ENCODE measurements at places on chromosomes 12 and 14. TPM values are rescaled to one million over a fixed set of nuclear protein-coding genes. Genes with fewer than 3 reads are reported as not detected.

DNA sequence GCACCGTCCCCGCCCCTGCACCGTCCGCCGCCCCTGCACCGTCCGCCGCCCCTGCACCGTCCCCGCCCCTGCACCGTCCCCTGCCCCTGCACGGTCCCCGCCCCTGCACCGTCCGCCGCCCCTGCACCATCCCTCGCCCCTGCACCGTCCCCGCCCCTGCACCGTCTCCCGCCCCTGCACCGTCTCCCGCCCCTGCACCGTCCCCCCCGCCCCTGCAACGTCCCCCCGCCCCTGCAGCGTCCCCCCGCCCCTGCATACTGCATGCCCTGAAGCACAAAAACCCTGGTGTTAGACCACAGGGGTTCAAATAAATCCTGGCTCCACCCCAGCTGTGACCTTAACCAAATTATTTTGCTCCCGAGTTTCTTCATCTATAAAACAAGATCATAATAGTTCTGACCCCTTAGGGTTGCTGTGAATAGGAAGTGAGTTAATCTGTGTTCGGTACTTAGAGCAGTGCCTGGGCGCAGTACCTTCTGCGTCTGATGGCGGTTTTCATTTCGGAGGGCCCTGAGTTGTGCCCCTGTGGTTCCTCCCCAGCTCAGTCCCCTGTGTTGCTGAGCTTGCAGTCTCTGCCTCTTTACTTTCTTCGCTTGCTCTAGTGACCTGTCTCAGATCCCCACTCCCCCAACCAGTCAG, 38.1 kb downstream of the ESRRB start:
- peak; percentile 27 for DNase-seq

DNA sequence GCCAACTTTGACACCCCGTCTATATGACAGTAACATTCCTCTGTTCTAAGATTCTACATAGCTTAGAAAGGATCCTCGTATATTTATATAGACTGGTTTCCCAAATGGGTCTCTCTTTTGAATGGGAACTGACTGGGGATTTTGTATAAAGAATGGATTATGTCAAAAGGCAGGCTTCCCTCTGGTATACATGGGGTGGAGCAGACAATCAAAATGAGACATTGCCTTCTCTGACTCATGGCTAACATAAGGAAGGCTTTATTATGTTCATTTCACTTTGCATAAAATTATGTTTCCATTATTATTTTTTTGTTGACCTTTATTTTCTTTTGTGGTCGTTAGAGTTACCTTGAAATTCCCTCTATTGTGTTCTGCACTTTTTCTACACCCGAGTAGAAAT, 211.1 kb downstream of the ALG10B start:
- DNase-seq = no peak

DNA sequence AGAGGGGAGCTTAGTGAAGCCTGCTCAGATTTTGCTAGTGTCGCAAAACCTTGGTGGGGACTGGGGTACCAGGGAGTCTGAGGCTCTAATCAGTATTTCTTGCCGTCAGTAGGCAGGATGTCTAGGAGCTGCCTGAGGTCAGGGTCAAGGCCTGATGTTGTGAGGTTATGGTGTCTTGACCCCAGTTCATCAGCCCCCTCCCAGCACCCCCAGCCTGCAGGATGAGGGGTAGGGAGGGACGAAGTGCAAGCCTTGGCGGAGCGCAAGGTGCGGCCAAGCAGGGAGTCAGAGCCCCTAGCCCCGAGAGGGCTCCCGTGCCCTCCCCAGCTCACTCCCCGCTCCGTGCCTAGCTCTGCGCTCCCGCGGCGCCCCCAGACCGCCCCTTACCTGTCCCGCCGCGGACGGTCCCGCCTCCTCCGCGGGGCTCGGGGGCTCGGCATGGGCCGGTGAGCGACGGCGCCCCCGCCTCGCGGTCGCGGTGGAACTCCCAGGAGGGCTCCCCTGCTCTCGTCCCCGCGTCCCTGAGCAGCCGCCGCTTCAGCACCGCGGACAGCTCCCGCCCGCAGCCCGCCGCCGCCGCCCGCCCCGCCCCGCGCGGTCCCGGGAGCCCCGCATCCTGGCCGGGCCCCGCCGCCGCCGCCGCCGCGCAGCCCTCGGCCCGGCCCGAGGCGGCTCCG, 347 bp downstream of the SYNDIG1L start:
- peak; percentile 82 for DNase-seq

DNA sequence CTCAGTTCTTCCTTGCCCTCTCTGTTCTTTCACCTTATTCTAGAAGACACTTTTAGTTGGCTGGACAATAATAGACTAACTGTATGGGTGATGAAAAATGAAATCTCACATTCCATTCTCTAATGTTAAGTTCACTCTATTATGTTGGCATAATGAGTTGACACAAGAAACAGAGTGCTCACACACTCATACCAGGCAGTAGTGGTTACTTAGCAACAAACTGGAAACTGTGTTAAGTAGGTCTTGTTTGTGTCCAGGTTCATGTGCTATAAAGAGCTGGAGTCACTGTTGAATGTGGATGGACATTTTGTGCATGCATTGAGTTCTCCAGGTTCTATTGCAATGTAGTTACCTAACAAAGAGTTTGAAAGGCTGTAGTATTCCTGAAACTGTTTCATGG, 16.9 kb upstream of the PPP4R4 start:
- no peak for DNase-seq

GALNT16 gene
- total RNA-seq = 3.0 TPM

- peak; percentile 50 for DNase-seq
Measured at GRCh38 chr14:36658123-36659009, 3.3 kb upstream of the PAX9 start.

- DNase-seq = no peak
Measured at GRCh38 chr12:2284321-2284813, 231.6 kb downstream of the CACNA1C start.

All from WTC11 (cell line).